ENCODE measurements at places on chromosomes 7 and 10.

- DNase-seq, result no peak
These were observed 203.2 kb upstream of the DGKB start for GRCh38 chr7:15105711-15106110.

DNA sequence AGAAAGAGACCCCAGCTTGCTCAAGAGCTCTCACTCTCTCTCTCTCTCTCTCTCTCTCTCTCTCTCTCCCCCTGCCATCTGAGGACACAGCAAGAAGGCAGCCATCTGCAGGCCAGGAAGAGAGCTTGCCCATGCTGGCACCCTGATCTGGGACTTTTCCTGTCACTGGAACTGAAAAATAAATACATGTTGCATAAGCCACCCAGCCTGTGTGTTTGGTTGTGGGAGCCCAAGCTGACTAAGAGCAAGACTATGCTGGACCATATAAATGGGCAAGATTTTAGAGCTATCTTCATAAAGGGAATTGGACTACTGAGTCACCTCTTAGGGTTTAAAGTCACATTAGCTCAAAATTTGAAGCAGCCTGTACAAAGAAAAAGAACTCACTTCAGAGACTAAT, 98.6 kb downstream of the SLC16A9 start:
- no peak for DNase-seq

DNA sequence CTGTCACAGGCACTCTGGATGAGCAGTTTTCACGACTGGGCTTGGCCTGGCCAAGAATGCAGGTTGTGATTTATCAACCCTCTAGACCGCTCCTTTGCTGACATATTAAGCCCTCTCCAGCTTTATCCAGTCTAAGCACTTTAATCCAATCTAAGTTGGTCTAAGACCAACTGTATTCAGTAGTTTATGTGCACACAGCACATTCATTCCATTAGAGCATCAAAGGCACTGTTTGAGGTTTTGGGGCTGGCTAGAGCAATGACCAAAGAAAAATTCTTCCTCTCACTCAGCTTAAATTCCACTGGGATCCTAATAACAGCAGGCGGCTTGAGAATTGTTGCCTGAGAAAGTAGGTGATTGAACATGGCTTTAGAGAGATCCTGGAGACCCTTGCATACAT, 176.0 kb upstream of the INSYN2A start:
- no peak for DNase-seq

GRCh38 chr10:128952856-128953255, 514.2 kb upstream of the MGMT start:
- no peak for DNase-seq

DNA sequence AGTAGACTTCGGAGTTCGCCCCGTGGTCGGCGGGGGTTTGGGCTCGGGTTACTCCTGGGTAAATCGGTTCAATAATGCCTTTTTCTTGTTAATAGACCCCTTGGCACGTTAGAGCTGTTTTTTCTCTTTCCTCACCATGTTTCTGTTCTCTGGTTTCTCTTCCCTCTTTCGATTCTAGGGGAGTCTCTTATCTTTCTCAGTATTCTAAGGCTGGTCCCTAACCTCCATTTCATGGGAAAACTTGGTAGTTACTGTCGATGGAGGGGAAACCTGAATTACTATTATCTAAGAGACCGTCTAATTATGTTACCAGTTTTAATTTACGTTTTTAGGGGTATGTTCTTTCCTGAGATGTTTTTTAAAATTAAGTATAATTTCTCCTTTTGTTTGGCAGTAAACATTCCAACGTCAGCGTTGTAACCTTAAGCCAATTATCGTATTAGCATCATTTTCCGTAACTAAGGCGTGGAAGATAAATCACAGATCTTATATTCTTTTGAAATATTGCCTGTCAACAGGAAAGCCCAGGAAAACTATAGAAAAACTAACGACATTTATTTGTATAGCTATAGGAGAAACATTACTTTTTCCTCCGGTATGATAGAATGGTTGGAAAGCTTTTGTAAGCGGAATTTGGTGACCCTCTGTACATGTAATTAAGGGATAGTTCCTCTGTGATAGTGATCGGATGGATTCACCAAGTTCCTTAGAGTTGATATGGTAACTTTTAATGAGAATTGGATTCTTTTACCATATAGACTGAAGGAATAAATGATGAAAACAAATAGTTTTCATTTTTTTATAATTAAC, 847 bp downstream of the BTAF1 start:
- DNase-seq, result no peak

DNA sequence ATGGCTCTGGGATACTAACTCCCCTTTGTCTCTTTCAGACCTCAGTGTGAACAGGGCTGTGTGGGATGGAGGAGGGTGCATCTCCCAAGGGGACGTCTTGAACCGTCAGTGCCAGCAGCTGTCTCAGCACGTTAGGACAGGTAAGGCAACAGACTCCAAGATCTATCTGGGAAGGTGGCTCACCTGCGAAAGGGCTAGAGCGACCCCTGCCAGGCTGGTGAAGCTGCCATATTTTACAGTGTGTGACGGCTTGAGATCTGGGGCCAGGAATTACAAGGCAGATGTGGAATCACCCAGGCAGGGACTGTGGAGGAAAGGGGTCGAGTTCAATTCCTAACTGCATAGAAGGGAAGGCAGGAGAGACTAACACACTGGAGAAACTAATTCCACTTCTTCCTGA, 11.2 kb downstream of the MUC17 start:
- DNase-seq, result no peak
